Natural killer cell (primary cell): ENCODE measurements at places on chromosomes 11 and 22. TPM values are rescaled to one million over a fixed set of nuclear protein-coding genes. Genes with fewer than 3 reads are reported as not detected.

DNA sequence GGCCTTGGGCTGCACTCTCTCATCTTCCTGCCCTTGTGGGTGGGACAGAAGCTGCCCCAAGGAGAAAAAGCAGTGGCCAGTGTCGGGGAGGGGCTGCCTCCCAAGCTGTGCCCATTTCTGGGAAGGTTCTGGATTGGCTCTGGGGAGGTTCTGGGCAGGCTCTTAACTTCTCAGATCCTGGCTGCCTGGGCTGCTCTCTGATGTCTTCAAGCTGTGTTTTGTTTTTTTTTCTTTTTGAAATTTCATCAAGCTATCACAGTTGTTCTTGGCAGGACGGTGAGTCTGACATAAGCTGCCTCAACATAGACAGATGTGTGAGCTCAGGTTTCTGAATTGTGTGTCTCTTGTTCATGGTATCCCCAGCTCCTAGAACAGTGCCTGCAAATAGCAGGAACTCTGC, 1032.0 kb downstream of the BRD1 start:
- DNase-seq, result no peak

GRCh38 chr11:124942466-124943253, 6.8 kb upstream of the HEPACAM start:
- no peak for DNase-seq

- no peak for DNase-seq
These were observed 61.8 kb downstream of the MCHR1 start for GRCh38 chr22:40741116-40741515.

DNA sequence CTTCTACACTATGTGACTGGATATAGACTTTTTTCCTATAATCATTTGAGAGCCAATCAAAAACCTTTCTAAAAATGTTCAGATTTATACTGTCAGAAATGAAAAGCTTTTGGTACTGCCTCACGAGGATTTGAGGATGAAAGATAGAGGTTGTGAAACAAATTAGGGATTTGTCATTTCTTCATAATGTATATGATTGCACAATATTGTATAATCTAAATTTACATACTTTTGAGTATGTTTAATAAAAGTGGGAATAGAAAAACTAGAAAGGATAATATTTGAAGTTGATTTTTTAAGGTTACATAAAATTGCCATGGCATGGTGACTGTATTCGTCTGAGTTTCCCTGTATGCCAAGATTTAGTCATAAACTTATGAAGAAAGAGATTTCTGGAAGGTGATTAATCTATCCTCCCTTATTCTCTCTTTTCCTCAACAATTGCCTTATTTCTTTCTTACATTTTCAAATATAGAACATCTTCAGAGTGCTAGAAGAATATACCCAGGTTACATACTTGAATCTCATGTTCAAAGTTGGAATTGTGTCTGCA, 56.2 kb downstream of the CASP12 start:
- DNase-seq, result no peak

DNA sequence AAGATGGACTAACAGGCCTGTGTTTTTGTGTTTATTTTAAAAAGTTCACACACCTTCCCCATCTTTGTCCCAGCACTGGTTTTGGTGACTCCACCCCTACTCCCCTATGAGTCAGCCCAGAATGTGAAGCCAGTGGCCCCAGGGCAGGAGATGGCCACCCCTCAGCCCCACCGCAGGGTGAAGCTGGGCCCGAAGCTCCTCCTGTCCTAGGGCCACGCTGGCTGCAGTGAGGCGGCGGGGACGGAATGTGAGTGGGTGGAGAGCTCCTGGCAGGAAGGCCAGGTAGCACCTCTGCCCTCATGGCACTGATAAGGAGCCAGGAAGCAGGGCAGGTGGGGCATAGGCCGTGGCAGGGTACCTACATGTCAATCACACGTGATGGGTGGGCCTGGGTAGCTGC, 39.9 kb downstream of the SGSM3 start:
- no peak for DNase-seq

DNA sequence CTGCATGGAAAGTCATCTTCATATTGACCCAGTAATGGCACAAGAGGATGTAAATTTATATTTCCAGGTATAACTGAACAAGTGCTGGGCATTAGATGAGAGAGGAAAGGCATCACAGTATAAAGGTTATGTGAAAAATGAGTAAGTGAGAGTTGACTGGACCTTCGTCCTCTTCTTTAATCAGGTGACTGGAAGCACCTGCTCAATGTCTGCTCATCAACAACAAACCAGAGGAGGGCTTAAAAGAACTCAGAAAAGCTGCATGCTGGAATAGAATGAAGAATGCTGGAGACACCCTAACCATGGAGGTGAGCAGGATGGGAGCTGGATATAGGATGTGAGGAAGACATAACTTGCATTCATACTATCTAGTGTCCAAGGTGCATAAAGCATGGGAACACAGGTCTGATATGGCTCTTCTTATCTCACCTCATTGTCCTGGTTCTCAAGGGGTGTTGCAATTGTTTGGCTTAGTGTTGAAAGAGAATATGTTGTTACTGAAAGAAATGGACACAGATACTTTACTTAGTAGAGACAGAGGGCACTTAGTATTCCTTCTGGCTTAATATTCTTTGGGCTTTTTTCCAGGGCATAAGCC, 7.3 kb upstream of the SLC22A9 start:
- DNase-seq, result no peak

GRCh38 chr11:65355013-65355775, 643 bp downstream of the TIGD3 start:
- DNase-seq, result peak; percentile 36

DNA sequence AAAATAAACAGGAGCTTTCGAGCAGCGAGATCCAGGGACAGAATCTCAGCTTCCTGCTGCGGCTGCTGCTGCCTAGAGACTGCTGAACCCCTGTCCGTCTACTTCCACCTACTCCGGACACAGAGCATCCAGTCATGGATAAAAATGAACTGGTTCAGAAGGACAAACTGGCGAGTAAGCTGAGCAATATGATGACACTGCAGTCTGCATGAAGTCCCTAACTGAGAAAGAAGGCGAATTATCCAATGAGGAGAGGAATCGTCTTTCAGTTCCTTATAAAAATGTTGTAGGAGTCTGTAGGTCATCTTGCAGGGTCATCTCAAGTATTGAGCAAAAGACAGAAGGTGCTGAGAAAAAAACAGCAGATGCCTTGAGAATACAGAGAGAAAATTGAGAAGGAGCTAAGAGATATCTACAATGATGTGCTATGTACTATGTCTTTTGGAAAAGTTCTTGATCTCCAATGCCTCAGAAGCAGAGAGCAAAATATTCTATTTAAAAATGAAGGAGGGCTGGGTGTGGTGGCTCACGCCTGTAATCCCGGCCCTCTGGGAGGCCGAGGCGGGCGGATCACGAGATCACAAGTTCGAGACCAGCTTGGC, 11.1 kb upstream of the MS4A2 start:
- DNase-seq, result no peak

DNA sequence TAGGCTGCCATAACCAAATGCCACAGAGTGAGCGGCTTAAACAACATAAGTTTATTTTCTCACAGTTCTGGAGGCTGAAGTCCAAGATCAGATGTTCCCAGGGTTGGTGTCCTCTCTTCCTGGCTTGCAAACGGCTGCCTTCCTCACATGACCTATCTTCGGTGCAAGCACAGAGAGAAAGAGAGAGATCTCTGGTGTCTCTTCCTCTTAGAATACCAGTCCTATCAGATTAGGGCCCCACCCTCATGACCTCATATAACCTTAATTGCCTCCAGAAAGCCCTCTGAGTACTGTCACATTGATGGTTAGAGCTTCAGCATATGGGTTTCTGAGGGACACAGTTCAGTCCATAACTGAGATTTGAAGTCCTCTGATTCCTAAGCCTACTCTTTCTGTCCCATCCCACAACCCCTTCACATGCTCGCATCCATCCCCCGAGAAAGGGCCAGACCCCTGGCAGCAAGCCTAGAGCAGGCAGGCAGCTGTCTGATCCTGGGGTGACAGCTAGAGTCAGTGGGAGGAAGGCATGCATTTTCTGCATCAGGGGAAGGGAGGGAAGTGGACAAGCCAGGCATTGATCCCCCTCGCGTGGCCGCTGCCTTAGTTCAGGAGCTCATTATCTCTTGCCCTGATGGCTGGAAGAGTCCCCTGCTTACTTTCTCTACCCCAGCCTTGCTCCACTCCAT, 114.1 kb downstream of the FAR1 start:
- no peak for DNase-seq

DNA sequence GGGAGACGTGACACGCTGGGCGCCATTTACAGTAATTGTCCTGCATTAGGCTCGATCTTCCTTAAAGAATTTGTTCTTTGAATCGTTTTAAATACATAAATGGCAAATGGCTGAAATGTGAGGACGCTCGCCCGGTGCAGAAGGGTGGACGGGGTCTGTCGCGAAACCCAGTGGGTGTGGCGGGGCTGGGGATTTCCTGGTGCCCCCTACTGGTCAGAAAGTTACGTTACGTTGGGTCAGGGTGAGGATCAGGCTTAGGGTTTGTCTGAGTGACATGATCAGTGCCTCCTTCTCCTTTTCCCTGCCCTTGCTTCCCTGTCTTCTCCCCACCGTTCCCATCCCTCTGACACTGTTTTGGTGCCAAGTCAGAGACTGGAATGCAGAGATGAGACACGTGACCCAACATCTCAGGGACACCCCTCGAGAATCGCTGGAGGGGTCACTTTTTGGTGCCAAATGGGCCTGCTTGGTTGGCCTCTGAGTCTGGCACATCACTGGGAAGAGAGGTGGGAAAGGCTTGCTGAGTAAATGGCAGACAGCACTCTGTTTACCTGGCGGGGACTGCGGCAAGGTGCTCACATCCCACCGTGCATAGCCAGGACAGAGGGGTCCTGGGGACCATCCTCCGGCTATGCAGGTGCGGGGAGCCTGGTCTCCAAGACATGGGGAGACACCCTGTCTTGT, 1107.6 kb downstream of the BRD1 start:
- DNase-seq, result no peak

The KREMEN1 gene
- not detected for total RNA-seq

The GCAT gene
- 1.2 TPM for total RNA-seq

The SLC6A5 gene
- total RNA-seq, result not detected

The OR52I1 gene
- not detected for total RNA-seq
